ENCODE measurements at places on chromosomes 12 and 14.

GRCh38 chr12:64029013-64029857, 184.7 kb downstream of the SRGAP1 start:
- no peak for DNase-seq

GRCh38 chr12:57609101-57609780, 2.0 kb upstream of the ARHGEF25 start:
- no peak for DNase-seq

GRCh38 chr14:34872822-34873588, 2.2 kb downstream of the BAZ1A start:
- DNase-seq: peak; percentile 10

DNA sequence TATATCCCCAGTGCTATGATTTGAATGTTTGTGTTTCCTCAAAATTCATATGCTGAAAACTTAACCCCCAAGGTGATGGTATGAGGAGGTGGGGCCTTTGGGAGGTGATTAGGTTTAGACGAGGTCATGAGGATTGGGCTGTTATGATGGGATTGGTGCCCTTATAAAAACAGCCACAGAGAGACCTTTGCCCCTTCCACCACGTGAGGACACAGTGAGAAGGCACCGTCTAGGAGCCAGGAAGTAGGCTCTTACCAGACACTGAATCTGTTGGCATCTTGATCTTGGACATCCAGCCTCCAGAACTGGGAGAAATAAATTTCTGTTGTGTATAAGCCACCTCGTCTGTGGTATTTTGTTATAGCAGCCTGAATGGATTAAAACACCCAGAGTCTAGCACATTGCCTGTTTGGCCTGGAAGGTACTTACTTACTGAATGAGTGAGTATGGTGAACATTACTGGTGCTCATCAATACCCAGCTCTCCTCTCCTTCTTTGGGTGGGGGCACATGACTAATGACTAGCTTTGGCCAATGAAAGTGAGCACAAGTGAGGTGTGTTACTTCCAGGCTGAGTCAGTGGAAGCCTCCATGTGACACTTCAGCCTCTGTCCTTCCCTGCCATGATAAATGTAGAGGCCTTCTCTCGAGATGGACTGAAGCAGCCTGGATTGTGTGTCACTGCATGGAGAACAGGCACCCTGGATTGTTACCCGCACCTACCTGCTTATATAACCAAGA, 72.4 kb upstream of the CHST11 start:
- no peak for DNase-seq

- no peak for DNase-seq
These were observed 66.7 kb downstream of the SETD3 start for GRCh38 chr14:99413911-99414310.

- DNase-seq: no peak
These were observed 7.0 kb upstream of the METTL17 start for GRCh38 chr14:20982646-20983369.

DNA sequence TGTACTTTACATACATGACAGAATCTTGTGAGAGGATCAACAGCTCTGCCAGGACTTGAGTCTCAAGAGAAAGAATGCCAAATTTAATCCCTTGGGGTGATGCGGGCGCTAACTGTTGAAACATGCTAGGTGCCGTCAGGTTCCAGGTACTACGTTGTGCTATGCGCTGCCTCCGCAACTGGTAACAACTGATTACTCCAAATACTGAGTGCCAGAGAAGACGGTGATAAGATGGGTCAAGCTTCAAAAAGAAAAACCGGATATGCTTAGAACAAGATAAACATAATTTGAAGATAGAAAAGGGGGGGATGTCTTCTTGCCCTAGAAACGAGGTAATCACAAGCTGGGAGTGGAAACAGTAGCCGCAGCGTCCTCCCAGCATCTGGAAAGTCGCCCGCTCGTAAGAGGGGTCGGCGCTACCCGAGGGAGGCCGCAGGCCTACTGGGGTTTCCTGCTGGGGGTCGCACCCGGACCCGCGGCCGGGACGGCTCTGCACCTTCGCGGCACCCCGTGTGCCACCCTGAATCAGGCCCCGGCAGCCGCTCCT, 678 bp downstream of the ZBTB25 start:
- peak; percentile 45 for DNase-seq

DNA sequence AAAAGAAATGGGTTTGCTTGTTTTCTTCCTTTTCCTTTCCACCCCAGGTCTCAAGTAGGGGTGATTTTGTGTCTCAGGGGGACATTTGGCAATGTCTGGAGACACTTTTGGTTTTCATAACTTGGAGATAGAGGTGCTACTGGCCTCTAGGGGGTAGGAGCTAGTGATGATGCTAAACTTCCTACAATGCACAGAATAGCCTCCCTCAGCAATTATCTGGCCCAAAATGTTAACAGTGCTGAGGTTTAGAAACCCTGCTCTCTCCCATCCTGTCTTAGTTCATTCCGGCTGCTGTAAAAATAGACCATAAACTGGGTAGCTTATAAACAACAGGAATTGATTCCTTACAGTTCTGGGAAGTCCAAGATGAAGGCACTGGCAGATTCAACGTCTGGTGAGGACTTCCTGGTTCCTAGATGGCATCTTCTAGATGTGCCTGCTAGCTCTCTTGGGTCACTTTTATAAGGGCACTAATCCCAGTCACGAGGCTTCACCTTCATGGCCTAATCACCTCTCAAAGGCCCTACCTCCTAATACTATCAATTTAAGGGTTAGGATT, 7.4 kb upstream of the GAS2L3 start:
- no peak for DNase-seq

DNA sequence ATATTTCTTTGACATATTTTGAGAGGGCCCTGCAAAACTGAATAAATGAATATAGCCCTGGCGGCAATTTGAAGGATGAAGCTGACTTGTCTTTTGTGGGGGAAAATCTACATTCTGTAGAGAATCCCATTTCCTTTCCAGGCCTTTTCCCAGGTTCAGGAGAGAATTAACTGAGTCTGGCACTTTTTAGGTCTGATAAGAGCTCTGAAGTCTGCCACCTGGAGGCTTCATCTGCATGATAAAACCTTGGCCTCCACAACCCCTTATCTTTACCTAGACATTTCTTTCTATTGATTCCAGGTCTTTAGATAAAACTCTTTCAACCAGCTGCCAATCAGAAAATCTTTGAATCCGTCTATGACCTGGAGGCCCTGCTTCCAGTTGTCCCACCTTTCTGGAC, 299.4 kb downstream of the ETNK1 start:
- DNase-seq: no peak

DNA sequence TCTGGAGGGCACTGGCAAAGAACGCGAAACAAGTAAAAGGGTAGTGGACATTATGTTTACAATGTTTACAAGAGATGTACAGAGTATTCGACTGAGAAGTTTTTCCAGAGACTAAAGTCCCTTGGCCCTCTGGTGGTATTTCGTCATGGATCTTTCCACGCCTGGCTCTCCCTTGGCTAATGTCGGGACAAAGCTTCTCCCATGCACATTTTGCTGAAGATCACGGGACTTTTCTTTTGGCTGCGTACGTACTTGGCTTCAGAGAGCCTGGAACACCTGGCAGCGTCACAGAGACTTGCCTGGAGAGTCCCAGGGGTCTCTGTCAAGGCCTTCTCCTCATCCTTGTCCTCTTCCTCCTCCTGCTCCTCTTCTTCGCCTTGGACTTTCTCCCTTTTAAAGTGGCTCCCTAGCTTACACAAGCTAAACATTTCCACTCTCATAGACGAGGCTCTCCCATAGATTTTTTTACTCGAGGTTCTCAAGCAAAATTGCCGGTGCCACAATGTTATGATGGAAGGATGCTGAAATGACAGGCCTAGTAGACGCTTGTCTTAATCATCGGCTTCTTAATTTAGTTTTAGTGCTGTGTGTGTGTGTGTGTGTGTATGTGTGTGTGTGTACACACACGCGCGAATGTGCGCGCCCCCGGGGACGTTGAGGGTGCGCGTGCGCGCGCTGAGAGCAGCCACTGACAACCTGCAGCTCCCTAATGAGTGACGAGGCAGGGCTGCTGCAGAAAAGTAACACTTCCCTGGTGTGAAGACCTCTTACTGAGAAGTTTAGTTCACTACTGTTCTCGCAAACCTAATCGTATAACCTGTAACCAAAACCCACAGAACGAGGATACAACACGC, 4.9 kb upstream of the FOXG1 start:
- DNase-seq: no peak

DNA sequence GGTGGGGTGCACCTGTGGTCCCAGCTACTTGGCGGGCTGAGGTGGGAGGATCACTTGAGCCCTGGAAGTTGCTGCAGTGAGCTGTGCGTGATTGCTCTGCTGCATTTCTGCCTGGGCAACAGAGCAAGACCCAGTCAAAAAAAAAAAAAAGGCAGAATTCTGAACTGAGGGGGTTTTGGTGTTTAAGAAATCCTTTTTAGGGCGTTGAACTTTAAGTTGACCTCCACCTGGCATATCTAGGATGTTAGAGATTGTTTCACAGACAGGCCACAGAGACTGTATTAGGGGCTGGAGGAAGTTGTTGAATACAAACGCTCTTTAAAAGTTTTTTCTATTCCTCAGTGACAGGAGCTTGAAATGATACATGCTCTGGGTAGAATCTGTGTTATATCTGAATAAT, 60.5 kb downstream of the FBXW8 start:
- no peak for DNase-seq

DNA sequence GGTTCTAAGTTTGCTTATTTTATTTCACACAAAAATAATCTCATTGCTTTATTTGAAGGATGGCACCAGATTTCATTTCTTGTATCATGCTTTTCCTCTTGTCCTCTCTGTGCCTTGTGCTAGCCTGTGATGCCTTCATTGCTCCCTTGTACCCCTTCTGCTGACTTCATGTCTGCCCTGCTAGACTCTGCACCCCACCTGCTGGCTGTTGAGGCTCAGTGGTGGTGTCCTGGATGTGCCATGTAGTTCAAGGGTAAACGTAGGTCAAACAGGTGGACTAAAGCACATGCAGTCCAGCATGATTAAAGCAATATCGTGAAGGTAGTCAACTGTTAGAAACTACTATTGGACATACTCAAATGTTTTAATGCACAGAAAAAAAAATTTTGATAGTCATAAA, 21.6 kb downstream of the MRPS35 start:
- no peak for DNase-seq

DNA sequence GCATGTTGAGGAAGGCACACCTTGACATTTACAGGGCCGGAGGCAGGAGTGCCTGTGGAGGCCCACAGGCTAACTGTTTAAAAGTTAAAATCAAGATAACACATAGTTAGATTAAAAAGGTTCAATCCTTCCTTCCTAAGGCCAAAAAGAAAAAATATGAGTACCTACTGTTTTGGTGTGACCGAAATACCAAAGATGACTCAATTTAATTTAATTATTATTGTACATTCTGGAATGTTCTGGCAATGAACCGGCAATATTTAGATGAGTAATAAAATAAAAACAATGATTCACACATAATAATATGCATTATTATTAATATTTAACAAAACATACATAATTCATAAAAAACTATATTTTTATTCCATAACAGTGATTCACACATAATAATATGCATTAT, 136.8 kb upstream of the NTF3 start:
- no peak for DNase-seq

DNA sequence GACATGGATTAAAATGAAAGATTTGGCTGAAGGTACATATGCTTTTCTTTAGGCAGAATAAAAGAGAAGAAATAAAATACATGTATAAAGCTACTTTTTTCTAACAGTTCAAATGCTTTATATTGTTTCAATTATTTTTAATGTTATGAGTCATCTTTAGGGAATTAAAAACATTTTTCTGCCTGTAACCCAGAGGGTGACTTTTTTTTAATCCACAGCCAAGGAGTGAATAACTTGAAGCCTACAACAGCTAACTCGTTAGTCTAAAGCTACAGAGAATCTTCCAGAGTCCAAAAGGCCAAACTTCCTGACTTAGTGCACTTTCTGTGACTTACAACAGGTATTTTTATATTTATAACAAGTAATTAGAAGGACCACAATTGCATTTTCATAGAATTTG, 151.6 kb downstream of the SEC23A start:
- DNase-seq: no peak

- no peak for DNase-seq
These were observed 8.0 kb downstream of the SYNDIG1L start for GRCh38 chr14:74418031-74418430.

DNA sequence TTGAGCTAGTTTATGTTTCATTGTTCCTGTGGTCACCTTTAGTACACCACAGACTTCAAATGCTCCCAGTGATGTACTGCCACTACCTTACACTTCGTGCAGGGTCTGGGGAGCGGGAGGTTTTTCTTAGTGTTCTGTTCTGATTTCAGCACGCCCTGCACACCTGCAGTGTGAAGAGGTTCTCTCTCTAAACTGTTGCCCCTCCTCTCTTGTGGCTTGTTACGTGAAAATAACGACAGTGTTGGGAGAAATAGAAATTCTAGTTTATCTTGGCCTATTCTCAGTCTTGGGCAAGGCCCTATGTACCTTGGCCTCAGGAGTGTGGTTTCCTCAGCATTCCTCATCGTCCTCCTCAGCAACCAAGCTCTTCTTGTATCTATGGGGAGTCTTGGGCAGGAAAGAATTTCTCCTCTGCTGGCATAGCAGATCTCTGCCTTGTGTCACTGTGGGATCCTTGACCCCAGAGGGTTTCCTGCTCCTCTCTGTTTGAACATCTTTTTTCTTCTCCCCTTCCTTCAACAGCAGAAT, 48.6 kb downstream of the EIF2S3B start:
- no peak for DNase-seq

DNA sequence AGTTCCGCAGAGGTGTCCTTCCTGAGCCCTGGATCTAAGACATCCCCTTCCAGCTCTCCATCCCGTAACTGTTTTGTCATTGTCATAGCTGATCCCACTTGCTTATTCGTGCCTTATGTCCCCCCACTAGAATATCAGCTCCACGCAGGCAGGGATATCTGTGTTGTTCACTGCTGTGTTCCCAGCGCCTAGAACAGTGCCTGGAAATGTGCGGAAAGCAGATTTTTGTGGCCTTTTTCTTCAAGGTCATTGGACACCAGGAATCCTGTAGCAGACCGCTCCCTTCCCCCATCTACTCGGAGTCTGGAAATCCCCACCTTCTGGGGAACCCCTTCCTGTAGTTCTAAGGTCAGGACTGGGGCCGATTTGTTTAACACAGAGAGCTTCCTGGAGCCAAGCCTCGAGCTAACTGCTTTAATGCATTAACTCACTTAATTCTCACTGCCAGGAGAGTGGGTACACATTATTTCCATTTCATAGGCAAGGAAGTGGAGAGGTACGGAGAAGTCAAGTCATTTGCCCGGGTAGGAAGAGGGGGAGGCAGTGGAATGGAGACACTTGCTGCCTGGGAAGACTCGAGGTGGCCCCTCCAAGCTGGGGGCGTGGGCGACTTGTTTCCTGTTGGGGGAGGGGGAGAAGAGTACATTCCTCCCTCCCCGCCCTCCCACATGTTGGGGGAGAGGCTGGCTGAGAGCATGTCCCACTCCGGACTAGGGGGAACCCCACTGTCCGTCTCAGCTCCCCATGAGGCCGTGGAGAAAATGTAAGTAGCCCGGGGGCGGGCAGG, 1.2 kb upstream of the SH2B3 start:
- peak; percentile 47 for DNase-seq

DNA sequence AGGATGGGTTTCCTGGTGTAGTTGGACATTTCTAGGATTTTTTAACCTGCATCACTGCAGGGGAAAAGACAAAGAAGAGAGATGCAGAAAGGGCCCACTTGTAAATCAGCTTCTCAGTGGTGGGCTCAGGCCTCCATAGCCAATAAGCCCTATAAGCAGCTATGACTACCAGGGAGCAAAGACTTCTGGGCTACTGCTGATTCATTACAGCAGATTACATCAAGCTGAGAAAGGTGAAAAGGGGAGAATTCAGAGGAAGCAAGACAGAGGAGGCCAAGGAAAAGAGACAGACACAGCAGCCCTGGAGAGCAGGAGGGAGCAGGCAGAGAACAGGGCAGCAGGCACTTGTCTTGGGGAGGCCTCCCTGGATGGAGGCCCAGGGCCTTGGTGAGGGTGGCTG, 95.2 kb downstream of the KCNA5 start:
- DNase-seq: no peak

GRCh38 chr12:112656141-112656540, 135.4 kb upstream of the RPH3A start:
- no peak for DNase-seq
